RWPE2 (cell line): ENCODE measurements at places on chromosomes 13 and 19.

DNA sequence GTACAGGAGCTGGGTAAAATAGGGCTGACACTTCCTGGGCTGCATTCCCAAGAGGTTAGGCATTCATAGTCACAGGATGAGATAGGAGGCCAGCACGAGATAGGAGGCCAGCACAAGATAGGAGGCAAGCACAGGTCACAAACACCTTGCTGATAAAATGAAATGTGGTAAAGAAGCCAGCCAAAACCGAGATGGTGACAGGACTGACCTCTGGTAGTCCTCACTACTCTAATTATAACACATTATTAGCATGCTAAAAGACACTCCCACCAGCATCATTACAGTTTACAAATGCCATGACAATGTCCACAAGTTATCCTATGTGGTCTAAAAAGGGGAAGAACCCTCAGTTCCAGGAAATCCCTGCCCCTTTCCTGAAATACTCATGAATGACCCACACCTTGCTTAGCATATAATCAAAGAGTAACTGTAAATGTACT lies 20.9 kb upstream of the IGSF23 start:
- no peak for DNase-seq

GRCh38 chr13:33057019-33057780 lies 41.0 kb downstream of the KL start:
- no peak for DNase-seq

DNA sequence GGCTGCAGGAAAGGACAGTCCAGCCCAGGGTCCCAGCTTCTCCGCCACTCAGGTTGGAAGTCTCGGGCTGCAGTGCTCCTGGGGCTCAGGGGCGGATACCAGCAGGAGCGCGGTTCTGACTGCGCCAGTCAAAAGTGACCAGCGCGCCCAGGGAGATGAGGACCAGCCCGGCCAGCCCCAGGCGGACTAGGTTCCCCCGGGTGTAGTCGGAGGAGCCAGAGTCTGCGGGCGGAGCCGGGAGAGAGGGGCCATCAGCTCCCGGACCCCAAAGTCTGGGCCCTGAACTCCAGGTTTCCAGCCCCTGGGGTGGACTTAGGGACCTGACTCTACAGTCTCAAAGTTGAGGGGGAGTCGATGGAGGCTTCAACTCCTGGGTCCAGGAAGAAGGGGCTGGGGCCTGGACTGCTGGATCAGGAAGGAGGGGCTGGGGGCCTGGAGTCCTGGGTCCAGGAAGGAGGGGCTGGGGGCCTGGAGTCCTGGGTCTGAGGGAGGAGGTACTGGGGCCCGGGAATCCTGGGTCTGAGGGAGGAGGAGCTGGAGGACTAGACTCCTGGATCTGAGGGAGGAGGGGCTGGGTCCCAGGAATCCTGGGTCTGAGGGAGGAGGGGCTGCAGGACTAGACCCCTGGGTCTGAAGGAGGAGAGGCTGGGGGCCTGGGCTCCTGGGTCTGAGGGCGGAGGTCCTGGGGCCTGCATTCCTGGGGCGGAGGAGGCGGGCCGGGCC lies 5.3 kb downstream of the OSCAR start:
- DNase-seq = no peak

DNA sequence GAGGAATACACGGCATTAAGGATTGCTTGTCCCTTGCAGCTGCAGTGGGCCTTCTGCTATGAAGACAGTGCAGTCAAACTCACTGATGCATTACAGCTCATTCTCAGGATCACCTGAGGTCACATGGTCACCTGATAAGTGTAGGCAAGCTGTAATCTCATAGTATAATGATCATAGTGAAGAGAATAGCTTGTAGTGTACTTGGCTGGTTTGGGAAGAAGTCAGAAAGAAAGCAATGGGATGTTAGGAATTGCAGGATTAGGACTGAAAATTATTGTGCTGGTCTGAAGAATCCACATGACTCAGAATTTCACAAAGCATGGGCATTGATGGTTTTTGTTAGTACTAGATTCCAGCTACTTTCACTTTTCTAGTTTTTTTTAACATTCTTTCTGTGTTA lies 76.7 kb downstream of the MBNL2 start:
- DNase-seq = no peak

GRCh38 chr13:27455331-27455855 lies 5.0 kb upstream of the MTIF3 start:
- no peak for DNase-seq

DNA sequence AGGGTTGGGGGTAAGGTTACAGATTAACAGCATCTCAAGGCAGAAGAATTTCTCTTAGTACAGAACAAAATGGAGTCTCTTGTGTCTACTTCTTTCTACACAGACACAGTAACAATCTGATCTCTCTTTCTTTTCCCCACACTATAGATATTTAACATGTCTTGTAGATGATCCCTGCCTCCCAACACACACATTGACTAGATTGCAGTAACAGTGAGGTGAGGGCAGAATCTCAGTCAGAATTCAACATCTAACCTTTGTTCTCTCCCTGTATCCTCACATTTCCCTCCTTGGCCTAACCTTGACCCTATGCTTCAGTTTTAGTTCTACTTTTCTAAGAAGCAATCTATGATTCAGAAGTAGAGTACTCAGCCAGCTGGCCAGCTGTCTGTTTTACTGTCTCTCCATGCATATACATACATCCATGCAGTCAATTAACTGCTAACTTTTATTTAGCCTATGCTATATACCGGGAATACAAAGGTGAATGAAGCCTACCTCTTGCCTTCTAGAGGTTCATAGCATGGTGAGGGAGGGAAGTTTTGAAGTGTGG lies 18.1 kb downstream of the DNAJC15 start:
- no peak for DNase-seq
